Fibroblast of skin of right biceps (primary cell): ENCODE measurements at places on chromosomes 11 and 22.
A peak's percentile ranks its signal among the peaks of the same experiment; 100 is the strongest.

DNA sequence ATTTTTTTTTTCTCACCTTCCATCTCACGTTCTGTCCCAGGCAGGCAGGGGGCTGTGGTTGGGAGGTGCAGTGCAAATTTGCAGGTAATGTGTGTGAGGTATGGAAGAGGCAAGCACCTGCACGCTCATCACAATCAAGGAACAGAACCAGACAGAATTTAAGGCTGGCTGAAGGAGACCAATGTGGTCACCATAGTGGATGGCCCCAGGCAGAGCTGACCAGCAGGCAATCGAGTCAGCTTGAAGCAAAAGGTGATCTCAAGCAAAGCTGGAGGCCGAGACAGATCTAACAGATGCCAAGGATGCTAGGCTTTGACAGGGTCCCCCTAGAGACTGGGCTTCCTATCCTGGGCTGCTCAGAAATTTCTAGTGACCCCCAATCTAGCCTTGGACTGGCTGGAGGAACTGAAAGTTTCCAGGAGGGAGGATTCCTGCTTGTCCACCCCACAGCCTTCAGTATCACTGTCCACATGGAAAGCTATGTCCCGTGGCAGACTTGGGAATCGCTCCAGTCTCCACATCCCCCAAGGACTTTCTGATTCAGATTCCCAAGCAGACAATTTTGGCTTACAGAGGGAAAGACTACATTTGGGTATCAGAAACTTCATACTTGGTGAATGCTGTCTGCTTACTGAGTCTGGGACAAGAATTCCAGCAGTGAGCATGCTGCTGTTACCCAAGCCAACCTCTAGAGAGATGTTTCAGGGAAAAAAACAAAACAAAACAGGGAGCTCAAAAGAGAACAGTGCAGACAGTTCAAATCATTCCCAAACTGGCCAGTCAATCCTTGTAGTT is 9.0 kb upstream of the MICAL3 start:
- DNase-seq, result peak; percentile 75

- DNase-seq, result no peak
Measured at GRCh38 chr11:22444076-22444475, 105.9 kb downstream of the SLC17A6 start.

DNA sequence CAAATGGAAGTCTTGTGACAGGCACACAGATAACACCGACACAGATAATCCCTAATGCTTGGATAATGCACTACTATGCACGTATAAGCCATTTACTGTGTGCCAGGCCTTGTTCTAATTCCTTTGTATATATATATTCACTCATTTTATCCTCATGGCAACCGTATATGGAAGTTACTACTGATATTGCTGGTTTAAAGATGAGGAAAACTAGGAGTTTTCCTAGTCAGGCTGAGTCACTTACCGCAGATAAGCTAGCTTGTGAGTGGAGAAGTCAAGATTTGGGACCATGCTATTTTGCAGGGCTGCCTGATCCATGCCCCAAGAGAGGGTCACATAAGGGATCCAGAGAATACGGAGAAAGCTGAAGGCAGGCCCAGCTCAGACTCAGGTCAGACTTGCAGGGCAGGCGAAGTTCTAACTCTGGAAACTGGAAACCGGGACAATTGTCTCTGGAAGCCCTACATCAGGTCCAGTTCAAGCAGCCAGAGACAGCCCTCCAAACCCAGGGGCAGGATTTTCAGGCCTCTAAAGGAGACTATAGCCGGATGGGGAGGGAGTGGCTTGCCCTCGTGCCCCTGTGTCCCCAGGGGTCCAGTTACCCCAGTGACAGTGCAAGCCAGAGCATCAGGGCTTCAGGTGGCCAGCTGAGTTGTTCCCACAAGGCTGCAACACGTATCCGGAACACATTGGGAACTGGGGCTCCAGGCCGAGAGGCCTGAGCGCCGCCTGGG is 534.8 kb downstream of the INSC start:
- no peak for DNase-seq

GRCh38 chr11:1402355-1403077 is 12.8 kb downstream of the BRSK2 start:
- DNase-seq, result no peak

GRCh38 chr22:32073823-32074380 is 30.8 kb downstream of the SLC5A1 start:
- no peak for DNase-seq

DNA sequence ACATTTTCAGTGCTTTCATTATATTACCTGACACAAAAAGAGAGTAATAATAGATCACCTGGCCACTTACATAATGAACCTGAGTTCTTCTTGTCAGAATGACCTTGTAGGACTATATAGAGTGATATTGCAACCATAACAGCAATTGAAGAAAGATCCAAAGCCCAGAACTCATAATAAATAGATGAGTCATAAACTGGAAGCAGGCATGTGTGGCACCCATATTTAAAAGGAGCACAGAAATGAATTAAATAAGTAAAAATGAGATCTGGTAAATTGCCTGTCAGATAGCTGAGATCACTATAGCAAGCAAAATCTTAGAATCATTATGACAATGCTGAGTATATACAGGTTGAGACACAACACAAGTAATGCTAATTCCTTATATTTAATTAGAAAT is 331.8 kb downstream of the AASDHPPT start:
- no peak for DNase-seq

DNA sequence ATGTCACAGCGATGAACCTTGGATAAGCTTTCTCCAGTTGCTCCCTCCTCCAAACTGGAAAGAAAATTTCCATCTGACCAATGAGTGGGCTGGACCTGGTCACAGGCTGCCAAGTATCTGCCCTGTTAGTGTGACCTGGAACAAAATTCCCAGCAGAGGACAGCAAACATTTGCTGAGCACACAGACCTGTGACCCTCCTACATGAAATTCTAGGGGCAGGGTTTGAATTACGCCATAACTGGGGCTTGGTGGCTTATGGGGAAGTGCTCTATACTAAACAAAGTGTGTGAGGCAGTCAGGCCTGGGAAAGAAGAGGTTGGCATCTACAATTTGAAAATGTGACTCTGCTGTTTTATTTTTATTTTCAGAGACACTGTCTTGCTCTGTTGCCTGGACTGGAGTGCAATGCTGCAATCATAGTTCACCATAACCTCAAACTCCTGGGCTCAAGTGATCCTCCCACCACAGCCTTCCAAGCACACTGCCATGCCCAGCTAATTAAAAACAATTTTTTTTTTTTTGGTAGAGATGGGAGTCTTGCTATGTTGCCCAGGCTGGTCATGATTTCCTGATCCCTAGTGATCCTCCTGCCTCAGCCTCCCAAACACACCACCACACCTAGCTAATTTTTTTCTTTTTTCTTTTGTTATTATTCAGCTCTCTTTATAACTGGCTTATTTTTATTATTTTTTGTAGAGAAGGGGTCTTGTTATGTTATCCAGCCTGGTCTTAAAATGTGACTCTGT is 13.6 kb upstream of the XBP1 start:
- no peak for DNase-seq

- no peak for DNase-seq
Measured at GRCh38 chr22:43406186-43406790, 5.5 kb upstream of the MPPED1 start.

DNA sequence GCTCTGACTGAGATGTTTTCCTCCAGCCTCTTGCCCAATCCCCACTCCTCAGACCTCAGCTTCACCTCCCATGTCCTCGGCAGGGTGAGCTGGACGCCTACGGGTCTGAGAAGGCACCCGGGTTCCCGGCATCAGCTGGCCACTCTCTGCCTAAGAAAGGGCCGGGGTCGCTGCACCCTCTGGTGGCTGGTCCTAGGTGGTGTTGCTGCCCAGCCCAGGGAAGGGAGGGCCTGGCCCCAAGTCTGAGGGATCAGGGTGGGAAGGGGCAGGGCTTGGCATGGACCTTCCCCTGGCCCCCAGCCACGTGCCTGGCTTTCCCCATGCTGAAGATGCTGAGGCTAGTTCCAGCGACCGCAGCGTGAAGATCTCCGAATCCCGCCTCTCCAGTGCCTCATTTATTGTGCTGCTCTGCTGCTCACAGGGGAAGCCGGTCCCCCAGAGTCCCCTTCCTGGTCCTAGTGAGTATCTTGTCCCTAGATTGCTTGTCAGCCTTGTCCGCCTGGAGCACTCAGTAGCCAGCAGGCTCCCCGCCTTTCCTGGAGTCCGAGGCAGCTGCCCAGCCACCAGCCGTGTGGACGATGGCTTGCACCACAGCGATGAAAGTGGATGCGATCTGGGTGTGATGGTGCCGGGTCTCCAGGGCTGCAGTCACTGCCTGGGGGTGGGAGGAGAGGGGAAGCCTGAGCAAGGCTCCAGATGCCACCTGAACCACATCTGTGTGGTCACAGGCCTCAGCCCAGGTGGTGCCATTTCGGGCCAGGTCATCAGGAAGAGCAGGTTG is 2.9 kb upstream of the GGT5 start:
- peak; percentile 80 for DNase-seq

GRCh38 chr11:78420796-78421209 is 3.2 kb upstream of the GAB2 start:
- peak; percentile 89 for DNase-seq

DNA sequence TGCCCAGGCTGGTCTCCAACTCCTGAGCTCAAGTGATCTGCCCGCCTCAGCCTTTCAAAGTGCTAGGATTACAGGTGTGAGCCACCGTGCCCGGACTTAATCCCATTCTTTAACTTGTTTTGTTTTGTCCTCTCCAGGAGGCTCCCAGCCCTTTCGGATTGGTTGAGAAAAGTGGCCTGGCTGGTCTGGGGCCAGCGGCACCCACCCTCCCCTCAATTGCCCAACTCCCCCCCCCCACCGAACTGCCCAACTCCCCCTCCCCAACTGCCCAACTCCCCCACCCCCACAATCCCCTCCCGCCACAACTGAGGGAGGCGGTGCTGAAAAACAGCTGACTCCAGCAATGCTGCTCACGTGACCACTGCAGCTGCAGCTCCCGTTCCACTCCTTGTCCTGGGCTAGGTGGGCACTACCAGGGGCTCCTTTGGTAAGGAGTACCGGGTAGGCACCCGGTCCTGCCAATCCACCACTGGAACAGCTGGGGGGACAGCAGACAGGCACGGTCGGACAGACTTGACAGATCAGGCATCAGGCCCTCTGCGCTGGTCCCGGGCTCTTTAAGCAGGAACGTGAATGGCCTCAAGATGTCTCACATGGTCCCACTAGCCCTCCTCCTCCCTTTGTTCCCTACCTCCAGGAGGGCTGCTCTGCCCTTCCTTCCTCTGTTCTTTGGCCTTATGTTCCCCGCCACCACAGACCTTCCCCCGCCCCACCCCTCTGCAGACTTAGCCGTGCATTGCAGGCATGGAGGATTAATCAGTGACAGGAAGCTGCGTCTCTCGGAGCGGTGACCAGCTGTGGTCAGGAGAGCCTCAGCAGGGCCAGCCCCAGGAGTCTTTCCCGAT is at the start of gene TCN2:
TSS of gene TCN2 (plus strand) at position 720 of the 845 bp plus-strand sequence. CDS start 158 bp downstream, outside the sequence.
- peak; percentile 66 for DNase-seq

GRCh38 chr11:119788911-119789560 is 60.0 kb upstream of the NECTIN1 start:
- DNase-seq, result no peak

DNA sequence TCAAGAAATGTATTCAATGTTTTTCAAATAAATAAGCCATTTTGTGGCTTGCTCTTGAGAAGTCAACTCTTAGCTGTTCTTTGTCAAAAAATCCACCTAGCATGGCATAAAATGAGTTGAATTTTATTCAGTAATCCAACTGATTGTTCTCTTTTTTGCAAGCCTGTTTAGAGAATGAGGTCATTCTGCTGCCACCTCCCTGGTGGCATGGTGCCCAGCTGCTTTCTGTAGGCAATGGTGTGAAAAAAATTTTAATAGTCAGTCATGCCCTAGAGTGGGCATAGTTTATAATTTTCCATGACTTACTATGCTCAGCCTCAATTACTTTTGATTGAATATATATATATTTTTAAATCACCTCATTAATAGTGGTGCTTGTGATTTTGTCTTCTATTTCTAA is 177.2 kb downstream of the INSC start:
- no peak for DNase-seq

DNA sequence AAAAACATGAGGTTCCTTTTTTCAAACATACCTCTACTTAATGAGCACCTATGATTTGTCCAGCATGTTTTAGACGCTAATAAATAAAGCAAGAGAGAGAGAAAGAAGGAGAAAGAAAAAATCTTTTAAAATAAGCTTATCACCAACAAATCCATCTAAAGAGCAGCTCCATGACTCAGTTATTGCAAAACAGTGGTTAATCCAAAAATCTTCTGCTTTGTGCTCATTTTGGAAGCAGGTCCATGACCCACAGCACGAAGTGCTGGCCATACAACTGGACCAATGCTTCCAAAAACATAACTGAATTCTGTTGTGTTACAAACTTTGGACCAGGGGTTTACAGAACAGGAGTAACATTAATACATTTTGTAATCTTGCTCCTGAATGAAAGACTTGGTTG is 696.6 kb downstream of the KCNA4 start:
- no peak for DNase-seq

DNA sequence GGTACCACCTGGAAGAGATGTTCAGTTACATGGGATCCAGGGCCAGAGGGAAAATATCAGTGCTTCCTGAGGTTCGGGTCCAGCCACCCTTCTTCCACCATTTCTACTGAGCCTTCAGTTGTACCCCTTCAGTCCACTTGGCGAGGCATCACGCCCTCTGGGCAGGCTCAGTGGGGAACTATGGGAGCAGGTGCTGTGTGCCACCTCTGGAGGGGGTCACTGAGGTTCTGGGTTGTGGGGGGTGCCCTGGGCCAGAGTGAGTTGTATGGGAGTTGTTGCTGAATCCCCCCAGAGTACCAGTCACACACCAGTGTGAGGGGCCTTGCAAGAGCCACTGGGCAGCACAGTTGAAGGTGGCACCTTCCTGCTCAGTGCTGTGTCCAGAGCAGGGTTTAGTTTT is 2.7 kb upstream of the SREBF2 start:
- DNase-seq, result no peak

- DNase-seq, result no peak
Measured at GRCh38 chr11:128305588-128305987, 281.8 kb downstream of the ETS1 start.

- DNase-seq, result peak; percentile 71
Measured at GRCh38 chr11:123054301-123055065, 7.5 kb downstream of the HSPA8 start.

GRCh38 chr11:70661761-70662501 is 263.6 kb downstream of the CTTN start:
- peak; percentile 62 for DNase-seq

GRCh38 chr22:20968281-20968977 is 1.4 kb downstream of the AIFM3 start:
- DNase-seq, result no peak

DNA sequence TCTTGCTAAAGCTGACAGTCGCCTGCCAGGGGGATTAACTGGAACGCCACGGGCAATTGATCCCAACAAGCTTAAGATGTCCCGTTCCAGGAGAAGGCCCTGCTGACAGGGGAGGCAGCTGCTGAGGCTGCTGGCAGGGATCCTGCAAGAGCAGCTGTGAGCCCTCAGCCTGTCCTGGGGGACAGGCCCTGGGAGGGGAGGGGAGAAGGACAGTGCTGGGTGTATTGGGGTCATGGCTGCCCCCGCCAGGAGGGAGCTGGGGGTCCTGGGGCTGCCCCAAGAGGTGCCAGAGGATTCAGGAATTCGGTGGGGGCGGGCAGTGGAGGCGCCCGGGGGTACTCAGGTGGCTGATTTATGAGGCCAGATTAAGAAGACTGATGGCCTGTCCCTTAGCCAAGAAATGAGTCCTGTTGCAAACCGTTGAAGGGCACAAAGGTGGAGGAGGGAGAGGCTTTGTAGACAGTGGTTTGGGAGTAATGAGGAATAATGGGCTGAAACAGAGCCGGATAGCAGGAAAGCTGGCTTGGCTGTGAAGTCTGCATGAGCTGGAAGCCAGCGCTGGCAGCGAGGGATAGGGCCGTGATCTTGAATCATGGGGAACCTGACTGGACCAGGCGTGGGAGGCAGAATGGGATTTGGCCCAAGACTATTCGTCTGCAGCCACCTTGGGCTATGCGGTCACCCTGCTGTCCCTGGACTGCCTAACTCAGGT is 133.5 kb downstream of the CACNA1I start:
- no peak for DNase-seq

- no peak for DNase-seq
Measured at GRCh38 chr22:29755889-29756288, 10.9 kb downstream of the ZMAT5 start.
